ENCODE measurements at places on chromosomes 2 and 18.

- H3K4me3 ChIP-seq = no peak overlapping the region
- H3K27ac ChIP-seq = no peak overlapping the region
- H3K36me3 ChIP-seq = no peaks in the 10 kb centered on the region
- no peaks in the 10 kb centered on the region for H3K27me3 ChIP-seq
- DNase-seq = no peak
- no peaks in the 10 kb centered on the region for H3K4me1 ChIP-seq
These were observed 169.2 kb downstream of the METTL4 start for GRCh38 chr18:2402084-2402483.

DNA sequence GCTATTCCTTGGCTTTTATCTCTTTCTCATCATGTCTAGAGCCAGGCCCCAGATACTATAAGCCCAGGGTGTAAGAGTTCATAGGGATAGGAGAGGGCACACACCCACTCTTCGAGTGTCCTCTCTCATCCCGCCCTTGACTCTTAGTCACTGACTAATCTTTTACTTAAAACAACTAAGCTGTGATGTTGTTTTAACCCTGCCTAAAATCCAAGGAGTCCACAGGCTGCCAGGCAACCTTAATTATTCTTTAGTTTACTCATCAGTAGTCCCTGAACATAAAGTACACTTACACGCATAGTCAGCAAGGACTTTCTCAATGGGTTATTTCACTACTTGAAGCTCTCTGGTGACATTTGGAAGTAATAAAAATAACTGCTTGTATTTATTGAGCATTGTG is 28.4 kb downstream of the GREB1L start:
- H3K27me3 ChIP-seq = no peaks in the 10 kb centered on the region
- no peak for DNase-seq
- no peaks in the 10 kb centered on the region for H3K36me3 ChIP-seq
- H3K4me3 ChIP-seq = no peak overlapping the region
- no peak overlapping the region for H3K27ac ChIP-seq

DNA sequence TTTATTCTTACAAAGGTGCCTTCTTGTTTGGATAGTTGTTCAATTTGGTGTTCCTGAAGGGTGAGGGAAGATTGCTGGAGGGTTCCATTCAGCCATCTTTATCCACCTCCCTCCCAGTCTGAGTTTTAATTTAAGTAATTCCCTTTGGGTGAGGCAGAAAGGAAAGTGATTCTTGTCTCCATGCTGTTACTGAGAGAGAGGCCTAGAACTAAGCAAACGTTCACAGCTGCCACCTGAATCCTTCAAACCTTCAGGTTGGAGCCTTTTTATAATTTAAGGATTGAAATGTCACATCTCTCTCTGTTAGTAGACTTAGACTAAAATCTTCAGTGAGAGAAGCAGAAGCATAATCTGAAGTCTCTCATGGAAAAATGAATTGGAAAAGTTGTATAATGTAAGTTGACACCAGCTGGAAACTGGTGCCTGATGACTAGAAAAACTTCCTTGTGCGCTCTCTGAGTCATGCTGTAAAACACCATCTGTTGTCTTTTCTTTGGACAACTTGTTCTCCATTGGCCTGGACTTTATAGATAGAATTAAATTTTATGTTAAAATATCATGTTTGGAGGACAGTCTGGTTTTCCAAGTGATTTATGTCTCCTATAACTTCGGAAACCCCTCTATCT is 14.6 kb downstream of the STRADB start:
- no peak overlapping the region for H3K4me3 ChIP-seq
- H3K36me3 ChIP-seq = peaks cover 20% of the 10 kb centered on the region
- H3K27me3 ChIP-seq = no peaks in the 10 kb centered on the region
- H3K27ac ChIP-seq = no peak overlapping the region

DNA sequence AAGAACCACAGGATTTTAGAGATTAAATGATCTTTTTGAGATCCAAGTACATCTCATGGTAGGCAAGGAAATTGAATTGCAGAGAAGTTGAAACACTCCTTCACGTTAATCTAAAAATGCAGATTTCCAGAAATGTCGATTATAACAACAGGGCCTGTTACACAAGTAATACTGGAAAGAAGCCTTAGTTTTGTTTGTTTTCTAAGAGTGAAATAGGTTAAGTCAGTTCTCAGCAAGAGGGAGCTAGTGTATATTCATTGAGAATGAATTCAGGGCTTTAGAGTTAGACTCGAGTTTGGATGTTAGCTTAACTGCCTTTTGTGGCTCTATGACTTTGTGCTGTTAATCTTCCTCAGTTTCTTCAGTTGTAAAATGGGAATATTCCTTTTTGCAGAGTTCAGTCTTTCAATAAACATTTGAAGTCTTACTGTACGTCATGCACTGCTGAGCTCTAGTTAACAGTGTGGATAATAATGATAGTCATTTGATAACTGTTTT is 926 bp downstream of the NDUFV2 start:
- peak overlapping the region; percentile 70 for H3K4me3 ChIP-seq
- DNase-seq = peak; percentile 19
- peak overlapping the region; percentile 83 for H3K27ac ChIP-seq
- H3K27me3 ChIP-seq = no peaks in the 10 kb centered on the region

Data from CD8-positive, alpha-beta memory T cell (primary cell).